ENCODE measurements at places on chromosomes 2 and 18.

DNA sequence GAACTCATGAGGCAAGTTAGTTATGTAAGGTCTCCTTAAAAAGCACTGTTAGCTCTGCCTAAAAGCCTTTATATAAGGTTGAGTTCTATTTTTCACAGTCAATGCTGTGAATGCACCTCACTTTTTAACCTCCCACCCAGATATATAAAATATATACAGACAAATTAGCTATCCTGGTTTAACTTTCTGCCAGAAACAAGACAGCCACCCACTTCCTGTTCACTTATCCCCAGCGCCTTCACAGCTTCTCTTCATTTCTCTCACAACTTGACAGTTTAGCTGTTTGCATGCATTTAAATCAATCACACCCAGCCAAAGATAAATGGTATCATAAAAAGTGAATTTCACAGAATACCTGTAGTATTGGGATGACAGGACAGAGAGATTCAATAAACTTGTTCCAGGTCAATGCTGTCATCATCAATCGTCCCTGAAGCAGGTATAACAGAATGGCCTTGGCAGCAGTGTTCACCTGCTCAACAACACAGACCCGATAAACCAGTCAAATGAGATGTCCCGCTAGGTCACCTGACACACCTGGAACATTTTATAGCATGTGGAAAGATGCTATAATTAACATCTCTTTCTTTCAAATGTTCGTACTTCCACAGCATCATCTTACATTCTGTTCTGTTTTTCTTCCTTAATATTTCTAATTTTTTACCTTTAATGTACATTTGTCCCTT lies 55.7 kb downstream of the RTTN start:
- DNase-seq, result no peak

GRCh38 chr2:45026924-45027450 lies 17.7 kb upstream of the SIX2 start:
- no peak for DNase-seq

DNA sequence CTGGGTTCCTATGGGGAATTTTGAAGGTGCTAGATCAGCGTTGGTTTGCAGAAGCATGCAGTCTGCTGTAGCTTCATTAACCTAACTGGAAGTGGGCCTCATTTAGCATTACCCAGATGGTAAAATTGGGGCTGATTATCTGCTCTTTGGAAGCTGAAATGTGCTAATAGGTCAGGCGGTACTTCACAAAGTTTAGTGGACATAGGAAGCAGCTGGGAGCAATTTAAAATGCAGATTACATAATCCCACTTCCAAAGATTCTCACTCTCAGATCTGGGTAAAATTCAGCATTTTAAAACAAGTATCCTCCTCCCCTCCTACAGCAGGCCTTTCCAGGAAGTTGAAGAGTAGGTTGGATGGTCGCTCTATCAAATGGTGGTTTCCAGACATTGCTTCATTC lies 907.0 kb downstream of the CPS1 start:
- DNase-seq, result no peak

DNA sequence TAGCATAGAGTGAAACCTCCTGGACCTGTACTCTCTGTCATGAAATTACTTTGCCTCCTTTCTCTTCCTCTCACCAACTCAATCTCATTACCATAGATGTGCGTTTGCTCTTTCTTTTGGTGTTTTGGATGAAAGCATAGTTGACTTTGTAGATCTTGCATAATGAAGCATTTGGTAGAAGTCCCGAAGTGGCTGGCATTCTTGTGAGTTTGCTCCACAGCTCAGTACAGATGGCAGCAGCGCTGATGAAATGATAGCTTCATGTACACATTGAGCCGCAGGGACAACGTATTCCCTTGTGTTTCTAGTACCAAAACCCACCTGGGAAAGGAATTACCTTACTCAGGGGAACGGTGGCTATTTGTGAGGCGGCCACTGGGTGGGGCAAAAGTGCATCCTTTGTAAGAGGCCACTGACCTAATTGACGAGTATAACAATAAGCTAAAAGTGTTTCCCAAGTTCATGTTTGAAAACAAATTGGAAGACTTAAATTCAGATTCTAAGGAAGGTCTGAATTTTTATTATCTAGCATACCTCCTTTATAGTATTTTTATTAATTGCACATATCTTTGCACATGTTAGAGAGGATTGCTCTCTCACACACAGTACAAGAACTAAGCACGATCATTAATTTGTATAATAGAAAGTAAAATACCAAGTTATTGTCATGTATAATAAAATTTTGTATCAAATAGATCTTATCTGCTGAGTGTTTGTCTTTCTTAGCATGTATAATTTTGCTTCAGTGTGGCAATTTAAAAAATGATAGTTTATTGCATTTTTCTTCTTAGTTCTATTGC lies 25.4 kb upstream of the CDH7 start:
- DNase-seq, result no peak

- no peak for DNase-seq
These were observed 118.9 kb upstream of the HNMT start for GRCh38 chr2:137845422-137845821.

DNA sequence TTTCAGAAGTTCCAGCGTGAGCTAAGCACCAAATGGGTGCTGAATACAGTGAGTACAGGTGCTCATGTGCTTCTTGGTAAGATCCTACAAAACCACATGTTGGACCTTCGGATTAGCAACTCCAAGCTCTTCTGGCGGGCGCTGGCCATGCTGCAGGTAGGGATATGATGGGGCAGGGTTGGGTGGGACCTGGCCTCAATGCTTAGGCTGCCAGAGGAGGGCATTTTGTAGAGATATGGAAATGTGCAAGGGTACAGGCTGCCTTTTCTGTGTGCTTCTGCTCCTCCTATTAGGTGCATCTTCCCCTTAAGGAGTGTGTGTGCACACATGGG lies 22.1 kb downstream of the GCKR start:
- no peak for DNase-seq

- DNase-seq, result no peak
These were observed 29.4 kb downstream of the PSTPIP2 start for GRCh38 chr18:46042571-46043123.

DNA sequence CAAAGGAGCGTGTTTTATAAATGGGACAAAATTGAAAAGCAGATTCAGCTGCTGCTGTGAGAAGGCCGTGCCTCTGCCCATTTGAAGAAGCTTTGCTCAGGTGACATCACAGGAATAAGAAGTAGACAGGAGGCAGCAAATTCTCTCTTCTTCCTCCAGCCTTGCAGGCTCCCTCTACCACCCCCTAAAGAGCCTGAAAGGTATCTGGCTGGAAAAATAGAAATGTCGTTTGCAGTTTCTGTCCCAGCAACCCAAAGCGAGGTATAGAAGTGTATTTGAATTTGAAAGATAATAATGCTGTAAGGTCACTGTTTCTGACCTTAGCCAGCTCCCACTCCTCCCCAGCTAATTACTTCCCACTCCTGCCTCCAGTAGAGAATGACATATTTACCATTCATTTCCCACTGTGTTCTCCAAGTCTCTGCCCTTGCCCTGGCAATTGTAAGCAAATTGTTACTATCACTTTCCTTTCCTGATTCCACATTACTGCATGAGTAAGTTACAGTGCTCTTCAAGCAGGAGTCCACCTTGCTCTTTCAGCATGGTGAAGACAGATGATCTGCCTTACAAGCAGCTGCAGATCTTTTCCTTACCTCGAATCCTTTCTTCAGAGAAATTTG lies 56.8 kb upstream of the RASGRP3 start:
- DNase-seq, result no peak

DNA sequence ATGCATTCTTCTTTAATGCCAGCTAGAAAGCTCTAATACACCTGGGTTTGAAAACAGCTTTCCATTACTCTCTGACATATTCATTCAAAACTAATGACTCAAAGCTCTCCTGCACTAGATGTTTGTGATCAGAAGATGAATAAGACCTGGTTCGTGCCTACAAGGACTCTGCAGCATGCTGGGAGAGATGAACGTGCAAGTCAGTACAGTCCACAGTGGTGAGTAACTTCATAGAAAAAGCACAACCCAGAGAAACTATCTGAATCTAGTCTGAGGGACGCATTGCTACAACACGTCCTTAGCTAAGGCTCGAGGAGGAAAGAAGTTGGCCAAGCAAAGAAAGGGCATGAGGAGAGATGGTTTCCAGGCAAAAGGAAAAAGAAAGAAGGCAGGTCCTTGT lies 234.3 kb downstream of the OSR1 start:
- DNase-seq, result no peak

- DNase-seq, result no peak
These were observed 1.3 kb downstream of the HDAC4 start for GRCh38 chr2:239399433-239399920.

DNA sequence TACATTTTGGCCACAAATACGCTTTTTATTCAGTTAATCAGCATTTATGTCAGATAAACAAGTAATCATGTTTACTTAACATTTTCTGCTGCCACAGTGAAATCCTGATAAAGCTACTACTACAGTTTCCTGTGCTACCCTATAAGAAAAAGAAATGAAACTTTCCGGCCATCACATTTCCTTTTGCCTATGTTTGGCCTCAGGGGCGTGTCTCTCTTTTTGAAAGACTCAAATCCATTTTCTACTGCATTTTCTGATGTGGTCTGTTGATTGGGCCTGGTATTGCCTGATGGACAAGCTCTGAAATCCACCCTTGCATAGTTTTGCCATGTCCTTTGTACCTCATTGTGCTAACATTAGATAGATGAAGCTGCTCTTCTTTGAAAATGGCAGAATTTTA lies 152.6 kb downstream of the AGPS start:
- DNase-seq, result no peak
